ENCODE measurements at places on chromosomes 7 and 10.

GRCh38 chr7:99097730-99098129 lies 46.2 kb downstream of the SMURF1 start:
- no peak for DNase-seq

DNA sequence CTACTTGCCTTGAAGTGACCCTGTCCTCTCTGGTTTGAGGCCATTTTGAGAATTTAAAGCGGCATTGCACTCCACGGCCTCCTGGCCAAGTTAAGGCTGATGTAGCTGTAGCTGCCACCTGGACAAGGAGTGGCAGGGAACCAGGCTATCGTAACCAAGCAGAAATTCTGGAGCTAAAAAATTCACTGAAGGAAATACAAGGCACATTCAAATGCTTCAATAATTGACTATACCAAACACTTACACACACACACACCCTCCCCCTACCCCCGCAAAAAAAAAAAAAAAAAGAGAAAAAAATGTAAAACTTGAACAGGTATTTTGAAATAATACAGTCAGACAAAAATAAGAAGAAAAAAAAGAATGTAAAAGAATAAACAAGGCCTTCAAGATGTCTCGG lies 409.0 kb upstream of the SEMA3A start:
- DNase-seq, result no peak

DNA sequence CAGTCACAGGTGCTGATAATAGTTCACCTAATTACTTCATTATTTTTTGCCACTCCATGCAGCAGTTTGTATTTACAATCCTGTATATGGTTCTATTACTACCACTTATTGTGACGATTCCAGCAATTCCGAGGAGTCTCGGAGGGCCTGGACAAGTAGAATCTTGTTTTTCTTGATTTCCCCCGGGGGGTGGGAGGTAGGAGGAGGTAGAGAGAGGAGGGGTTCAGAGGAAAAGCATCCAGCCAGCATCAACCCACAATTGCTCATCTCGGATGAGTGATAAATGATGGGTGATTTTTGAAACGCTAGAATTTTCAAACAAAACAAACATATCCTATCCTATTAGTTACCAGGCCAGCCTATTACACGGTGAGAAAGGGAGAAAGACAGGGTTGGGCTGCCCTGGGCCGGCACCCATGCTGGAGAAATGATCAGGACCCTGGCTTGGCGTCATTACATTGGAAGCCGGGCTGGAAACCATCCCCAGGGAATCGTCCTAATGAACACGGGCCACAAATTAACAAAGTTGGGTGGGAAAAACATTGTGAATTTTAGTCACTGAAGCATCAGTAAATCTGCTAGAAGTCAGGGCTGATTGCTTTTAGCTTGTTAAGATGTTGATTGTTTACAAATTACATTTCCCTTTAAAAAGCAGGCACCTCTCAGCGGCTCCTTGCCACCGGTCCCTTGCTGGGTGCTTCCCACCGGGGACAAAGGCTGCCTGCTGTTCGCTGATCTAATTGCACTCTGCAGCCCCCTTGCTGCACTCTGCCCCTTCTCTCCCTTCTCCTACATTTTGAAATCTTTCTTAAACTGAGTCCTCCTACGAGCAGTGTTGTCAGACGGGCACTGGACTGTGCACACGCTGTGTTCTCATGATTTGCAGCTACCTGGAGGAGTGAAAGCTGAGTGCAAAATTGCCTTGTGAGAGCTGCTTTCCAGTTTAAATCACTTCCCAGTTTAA lies 95.5 kb downstream of the FAM204A start:
- DNase-seq, result no peak

- DNase-seq, result no peak
Measured at GRCh38 chr7:35185908-35186731, 67.8 kb downstream of the TBX20 start.

GRCh38 chr10:22029445-22030236 lies 26.1 kb upstream of the DNAJC1 start:
- DNase-seq, result no peak

GRCh38 chr7:32658467-32658869 lies 163.2 kb downstream of the AVL9 start:
- DNase-seq, result no peak

GRCh38 chr10:22705527-22705926 lies 8.9 kb downstream of the PIP4K2A start:
- DNase-seq, result no peak

DNA sequence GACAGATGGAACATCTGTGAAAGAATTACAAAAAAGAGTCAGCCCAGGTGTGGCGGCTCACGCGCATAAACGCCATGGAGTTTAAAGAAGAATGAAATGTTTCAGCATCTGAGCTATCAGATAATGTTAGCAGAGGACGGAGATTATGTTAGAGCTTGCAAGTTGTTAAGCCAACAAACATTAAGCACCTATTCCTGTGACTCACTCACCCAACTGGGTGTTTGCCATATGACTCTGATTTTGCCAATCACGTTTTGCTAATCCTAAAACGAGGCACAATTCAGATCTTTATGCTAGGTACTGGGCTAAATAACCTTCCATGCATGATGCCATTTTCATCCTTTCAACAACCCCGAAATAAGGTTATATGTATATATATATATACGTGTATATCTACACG lies 29.0 kb upstream of the CCNY start:
- DNase-seq, result no peak

DNA sequence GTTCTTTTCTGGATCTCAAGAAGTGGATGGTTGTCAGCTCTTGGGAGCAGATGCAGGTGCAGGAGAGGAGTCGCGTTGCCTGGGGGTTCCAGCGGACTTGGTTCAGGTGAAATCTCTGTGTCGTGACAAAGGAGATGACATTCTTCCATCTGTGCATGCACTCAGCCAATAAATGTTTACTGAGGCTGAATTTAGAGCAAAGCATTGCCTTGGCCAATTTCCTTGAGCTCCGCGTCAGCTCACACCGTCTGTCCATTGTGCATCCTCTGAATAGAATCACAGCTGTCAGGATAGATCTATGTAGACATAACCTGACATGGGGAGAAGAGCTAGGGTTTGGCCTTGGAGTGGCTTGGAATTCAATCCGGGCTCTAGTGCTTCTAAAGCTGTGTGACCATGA lies 343.7 kb downstream of the GLRX3 start:
- DNase-seq, result no peak

GRCh38 chr10:119575991-119576390 lies 20.8 kb downstream of the TIAL1 start:
- no peak for DNase-seq

GRCh38 chr10:31678575-31679516 lies 249.8 kb downstream of the ARHGAP12 start:
- no peak for DNase-seq

DNA sequence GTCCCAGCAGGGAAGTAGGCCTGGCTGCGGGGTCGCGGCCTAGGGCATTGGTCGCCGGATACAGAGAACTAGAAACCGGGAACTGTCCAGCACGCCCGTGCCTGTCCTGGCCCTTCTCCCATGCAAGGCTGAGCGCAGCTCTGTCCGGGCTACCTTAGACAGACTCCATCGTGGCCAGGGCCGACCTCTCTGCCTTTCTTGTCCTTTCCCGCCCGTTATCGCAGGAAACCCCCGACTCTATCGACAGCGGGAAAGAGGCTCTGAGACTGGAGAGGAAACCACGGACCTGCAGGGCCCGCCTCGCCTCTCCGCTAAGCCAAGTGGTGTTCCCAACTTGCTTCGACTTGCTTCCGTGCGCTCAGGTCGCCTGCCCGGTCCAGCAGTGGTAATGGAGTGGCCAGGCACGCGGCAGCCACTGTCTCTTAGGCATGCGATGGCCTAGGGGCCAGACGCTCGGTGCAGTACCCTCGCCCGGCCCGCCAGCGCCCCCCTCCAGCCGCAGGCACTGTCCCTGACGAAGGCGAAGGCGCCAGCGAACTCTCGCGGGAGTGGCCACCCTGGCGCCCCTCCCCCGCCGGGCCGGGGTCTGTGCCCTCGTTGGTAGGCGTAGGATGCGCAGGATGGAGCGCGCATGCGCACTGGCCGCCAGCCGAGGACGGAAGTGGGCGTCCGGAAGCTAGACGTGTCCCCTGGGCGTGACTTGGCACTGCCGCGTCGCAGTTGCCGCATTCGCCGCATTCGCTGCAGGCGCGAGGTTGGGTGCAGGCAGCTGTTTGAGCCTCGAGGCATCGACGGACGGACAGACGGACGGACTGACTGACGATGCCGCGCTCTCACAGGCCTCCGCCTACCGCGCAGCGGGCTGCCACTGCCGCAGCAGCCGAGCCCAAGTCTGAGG lies 54.4 kb downstream of the MCMBP start:
- DNase-seq, result peak; percentile 5

GRCh38 chr7:7537711-7538110 lies 2.0 kb upstream of the COL28A1 start:
- no peak for DNase-seq

GRCh38 chr7:46679671-46680070 lies 758.6 kb upstream of the IGFBP3 start:
- no peak for DNase-seq

- DNase-seq, result no peak
Measured at GRCh38 chr7:98120559-98120958, 13.9 kb downstream of the LMTK2 start.

- DNase-seq, result no peak
Measured at GRCh38 chr10:86661161-86662025, 6.9 kb upstream of the LDB3 start.

- DNase-seq, result peak; percentile 21
Measured at GRCh38 chr7:77455321-77455720, 39.2 kb upstream of the GSAP start.

- no peak for DNase-seq
Measured at GRCh38 chr10:125049216-125049881, 107.4 kb downstream of the ZRANB1 start.

DNA sequence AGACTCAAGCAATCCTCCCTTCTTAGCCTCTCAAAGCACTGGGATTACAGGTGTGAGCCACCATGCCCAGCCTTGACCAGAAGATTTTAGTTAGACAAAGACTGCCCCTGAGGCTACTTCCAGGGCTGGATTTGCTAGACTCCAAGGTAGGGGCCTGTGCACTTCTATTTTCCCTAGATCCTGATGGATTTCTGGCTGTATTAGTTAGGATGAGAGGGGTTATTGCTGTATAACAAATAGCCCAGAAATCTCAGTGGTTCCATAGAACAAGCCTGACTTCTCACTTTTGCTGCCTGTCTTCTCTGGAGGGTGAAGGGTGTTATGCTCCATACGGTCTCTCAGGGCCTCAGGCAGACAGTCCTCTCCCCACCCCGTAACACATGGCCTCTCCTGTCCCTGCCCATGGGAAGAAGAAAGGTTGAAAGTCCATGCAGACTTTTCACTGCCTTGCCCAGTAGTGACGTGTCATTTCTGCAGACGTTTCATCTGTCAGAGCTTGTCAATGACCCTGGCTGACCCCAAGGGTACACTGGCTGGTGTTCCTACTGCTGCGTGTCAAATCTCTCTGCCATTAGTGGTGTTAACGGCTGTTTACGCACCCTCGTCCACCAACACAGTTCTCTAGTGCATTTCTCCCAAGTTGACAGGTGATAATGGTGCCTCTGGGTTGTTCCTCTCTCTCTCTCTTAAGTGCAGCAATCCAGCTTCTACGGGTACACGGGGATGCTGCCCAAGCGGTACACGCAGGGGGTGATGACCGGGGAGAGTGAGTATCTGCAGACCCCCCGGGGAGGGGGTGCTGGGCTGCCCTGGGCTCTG lies 11.6 kb downstream of the SLC29A4 start:
- no peak for DNase-seq

GRCh38 chr7:53812135-53812534 lies 730.0 kb upstream of the VSTM2A start:
- DNase-seq, result no peak

DNA sequence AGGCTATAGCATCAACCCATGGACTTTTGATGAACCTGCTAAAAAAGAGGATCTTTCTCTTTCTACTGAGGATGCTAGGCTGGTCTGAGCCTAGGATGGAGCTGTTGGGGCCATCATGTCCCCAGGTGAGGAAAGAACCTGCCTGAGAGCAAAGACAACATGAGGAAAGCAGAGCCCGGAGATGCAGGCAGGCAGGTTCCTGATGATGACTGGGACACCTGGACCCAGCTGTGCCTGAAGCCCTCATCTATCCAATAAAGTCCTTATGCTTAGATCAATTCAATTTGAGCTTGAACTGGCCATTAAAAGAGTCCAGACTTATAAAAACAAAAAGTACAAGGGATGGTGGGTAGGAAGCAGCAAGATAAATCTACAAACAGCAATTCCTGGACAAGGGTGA lies 48.9 kb downstream of the KIFBP start:
- no peak for DNase-seq

DNA sequence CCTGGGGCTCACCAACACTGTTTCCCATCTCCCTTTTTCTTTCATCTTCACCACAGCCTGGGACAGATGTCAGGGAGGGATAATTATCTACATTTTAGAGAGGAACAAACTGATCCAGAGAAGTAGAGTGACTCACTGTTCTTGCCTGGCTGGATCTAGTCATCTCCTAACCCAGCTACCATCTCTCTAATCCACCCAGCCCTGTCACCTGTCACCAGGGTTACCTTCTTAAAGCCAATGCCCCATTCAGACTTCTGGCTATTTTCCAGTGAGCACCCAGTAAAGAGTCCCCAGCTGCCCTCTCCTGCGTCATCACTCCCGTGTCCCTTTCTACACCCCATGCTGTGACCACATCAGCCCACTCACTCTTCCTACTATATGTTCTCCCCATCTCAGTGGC lies 68.4 kb upstream of the DUSP5 start:
- DNase-seq, result peak; percentile 30

DNA sequence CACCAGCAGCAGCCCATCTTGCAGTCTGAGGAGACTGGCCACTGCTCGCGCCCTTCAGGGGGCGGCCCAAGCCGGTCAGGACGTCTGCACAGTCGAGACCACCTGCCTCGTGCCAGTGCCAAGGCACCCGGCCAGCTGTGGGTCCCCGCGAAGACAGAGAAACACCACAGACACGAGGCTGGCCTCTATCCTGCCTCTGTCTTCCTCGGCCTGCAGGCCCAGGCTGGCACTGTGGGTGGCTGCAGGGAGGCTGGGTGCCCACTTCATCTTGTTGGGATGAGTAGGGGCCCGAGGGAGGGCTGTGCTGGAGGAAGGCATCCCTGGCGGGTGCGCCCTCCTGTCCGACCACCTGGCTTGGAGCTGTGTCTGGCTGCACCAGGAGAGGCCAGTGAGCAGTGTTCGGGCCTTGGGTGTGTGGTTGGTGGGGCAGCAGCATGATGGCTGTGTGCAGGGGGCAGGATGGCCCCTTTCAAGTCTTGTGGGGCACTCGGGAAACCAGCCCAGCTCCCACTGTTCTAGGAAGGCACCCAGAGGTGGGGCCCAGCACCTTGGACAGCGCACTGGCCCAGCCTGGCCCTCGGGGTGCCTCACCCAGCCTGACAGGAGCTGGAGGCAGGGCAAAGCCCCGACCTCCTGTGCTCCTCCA lies 7.3 kb downstream of the DPYSL4 start:
- DNase-seq, result no peak

DNA sequence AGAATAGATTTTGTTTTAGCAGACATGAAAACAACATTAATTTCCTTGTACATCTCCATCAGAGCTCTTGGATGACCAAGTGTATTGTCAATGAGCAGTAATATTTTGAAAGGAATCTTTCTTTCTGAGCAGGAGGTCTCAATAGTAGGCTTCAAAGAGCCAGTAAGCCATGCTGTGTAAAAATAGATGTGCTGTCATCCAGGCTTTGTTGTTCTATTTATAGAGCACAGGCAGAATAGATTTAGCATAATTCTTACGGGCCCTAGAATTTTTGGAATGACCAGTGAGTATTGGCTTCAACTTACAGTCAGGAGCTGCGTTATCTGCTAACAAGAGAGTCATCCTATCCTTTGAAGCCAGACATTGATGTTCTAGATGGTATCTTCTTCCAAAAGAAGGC lies 19.0 kb downstream of the MINPP1 start:
- DNase-seq, result no peak

All from inflammatory macrophage (primary cell).